Smooth muscle cell of the pulmonary artery (primary cell): ENCODE measurements at places on chromosomes 2 and 18. TPM values are rescaled to one million over a fixed set of nuclear protein-coding genes. Genes with fewer than 3 reads are reported as not detected.

CSRNP3 gene
- 1.4 and 2.3 TPM in 2 replicates for total RNA-seq

TPO gene
- total RNA-seq: not detected in 2 replicates

CHMP3 gene
- 91.6 and 117 TPM in 2 replicates for total RNA-seq

OSBPL6 gene
- total RNA-seq: 2.0 and 4.6 TPM in 2 replicates

PER2 gene
- 3.9 and 4.1 TPM in 2 replicates for total RNA-seq

ELOA2 gene
- not detected in 2 replicates for total RNA-seq

HOXD13 gene
- total RNA-seq: not detected in 2 replicates

CDKL4 gene
- total RNA-seq: 0.66 and 0.91 TPM in 2 replicates

ANKRD30B gene
- 0.73 and 1.4 TPM in 2 replicates for total RNA-seq

AFF3 gene
- 3.4 and 7.5 TPM in 2 replicates for total RNA-seq

CDH2 gene
- 84.8 and 368 TPM in 2 replicates for total RNA-seq

C2orf78 gene
- total RNA-seq: not detected in 2 replicates

FAM117B gene
- total RNA-seq: 3.4 and 5.1 TPM in 2 replicates

MITD1 gene
- total RNA-seq: 11.9 TPM in 2 replicates

ADGRF3 gene
- total RNA-seq: 0.20 and 0.26 TPM in 2 replicates

PSMA8 gene
- not detected in 2 replicates for total RNA-seq

FAP gene
- 172 and 182 TPM in 2 replicates for total RNA-seq

GKN2 gene
- not detected in 2 replicates for total RNA-seq

XIRP2 gene
- not detected in 2 replicates for total RNA-seq

ESPNL gene
- total RNA-seq: 1.9 and 2.5 TPM in 2 replicates

IL36A gene
- total RNA-seq: not detected in 2 replicates

YWHAQ gene
- total RNA-seq: 271 and 274 TPM in 2 replicates

FSIP2 gene
- total RNA-seq: 0.03 and 0.13 TPM in 2 replicates

COLEC11 gene
- total RNA-seq: 0.50 and 1.4 TPM in 2 replicates

MRPS9 gene
- 12.9 and 13.6 TPM in 2 replicates for total RNA-seq

RNF144A gene
- total RNA-seq: 0.20 and 0.72 TPM in 2 replicates

GNLY gene
- total RNA-seq: 0.07 TPM in 1 of 2 replicates, not detected in the other

SLC19A3 gene
- total RNA-seq: 0.36 and 0.78 TPM in 2 replicates

TSN gene
- total RNA-seq: 41.8 and 47.2 TPM in 2 replicates

RAMP1 gene
- 2.3 and 3.7 TPM in 2 replicates for total RNA-seq

M1AP gene
- total RNA-seq: 0.23 and 0.26 TPM in 2 replicates

SMYD1 gene
- total RNA-seq: not detected in 2 replicates

UGT1A8 gene
- 0.17 TPM in 1 of 2 replicates, not detected in the other for total RNA-seq

SERPINB2 gene
- total RNA-seq: 0.50 and 14.4 TPM in 2 replicates

NT5C1B gene
- not detected in 2 replicates for total RNA-seq
